ENCODE measurements at places on chromosomes 4 and X. TPM values are rescaled to one million over a fixed set of nuclear protein-coding genes. Genes with fewer than 3 reads are reported as not detected.

Gene STARD8
- 43.1 TPM for total RNA-seq

Gene TEX13D
- total RNA-seq: not detected

Gene NALF2
- not detected for total RNA-seq

- DNase-seq: no peak
Observed at GRCh38 chr4:7978907-7979651, 39.4 kb upstream of the AFAP1 start.

DNA sequence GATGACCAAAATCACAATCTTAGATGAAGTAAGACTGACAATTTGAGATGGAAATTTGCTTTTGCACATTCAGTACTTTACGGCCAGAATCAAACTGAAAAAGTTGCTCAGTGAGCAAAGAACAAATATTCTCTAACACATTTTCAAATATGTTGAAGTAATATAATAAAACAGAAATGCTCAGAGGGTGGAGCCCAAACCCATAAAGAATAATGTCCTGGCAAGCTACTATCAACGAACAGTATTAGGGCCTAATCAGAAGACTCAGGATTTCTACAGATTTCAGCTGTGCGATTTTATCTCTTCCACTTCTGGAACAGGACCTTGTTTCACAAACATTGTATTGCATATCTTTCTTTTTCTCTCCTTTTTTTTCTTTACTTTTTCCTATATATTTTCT lies 505.0 kb downstream of the TECRL start:
- DNase-seq: no peak

DNA sequence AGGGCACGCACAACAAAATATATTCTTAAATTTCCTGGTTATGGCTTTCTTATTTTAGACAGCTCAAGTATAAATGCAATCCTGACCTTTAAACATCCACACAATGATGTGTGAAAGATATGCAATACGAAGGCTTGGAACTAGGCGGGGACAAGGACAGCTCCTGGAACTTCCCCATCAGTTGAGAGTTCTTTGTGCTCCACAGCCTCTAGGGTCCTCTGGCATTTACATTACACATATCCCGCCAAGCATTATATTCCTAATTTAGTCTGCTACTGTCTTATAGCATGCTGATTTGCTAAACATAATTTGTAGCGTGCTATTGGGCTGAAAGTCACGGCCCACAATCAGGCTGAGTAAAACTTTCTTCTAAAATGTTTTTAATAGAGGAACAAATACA lies 74.4 kb downstream of the FTHL17 start:
- DNase-seq: no peak

Gene ADH1A
- not detected for total RNA-seq

DNA sequence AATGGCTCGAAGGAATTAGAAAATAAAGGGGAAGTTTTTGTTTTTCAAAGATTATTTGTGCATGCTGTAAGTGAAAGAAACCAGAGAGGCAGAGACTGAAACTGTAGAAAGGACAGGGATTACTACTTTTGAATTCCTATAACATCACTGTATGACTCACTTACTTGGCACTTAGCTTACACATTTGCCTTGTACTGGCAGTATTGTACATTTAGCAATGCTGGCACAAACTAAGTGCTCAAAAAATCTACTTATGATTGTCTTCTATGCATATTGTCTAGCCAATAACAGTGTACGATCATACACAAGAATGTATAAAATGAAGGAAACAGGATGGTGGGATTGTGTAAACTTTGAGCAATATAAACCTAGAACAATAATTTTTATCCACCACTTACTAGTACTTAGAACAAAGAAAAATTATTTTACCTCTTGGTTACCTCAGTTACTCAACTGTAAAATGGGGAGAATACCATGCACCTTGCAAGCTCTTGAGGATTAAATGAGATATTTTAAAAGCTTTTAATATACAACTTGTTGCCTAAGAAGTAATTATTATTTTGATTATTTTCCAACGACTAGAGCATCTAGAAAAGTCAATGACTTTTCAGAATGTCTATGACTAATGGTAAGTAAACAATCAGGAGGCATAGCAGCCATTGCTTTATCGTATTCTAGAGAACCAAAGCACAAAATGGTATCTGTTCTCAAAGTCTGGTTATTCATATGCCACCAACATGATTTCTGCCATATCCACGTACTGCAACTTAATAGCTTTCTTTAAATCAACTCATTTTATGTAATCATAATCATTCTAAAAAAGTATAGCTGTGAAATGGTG lies 4.7 kb downstream of the FAM120C start:
- DNase-seq: no peak

- DNase-seq: no peak
Observed at GRCh38 chr4:31045151-31045550, 325.0 kb downstream of the PCDH7 start.

GRCh38 chr4:52201715-52202114 lies 150.6 kb downstream of the SPATA18 start:
- DNase-seq: no peak

Gene ZNF711
- total RNA-seq: 1.2 TPM

DNA sequence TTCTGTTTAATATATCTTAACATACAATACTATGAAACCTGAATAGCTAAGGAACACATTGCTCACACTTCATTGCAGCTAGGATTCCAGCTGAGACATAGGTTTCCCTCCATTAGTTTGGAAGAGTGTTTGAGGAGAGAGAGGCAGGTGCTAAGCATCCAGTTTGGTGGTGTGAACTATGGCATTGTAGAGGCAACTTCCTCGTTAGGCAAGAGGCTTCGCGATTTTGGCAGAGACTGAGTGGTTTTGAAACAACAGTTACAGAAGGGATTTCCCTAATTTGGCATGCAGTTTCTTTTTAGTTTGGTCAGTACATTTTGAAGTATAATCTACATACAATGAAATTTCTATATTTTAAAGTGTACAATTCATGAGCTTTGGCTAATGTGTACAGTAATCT lies 117.1 kb upstream of the BMP3 start:
- no peak for DNase-seq

- DNase-seq: no peak
Observed at GRCh38 chr4:22978656-22979055, 285.9 kb downstream of the GBA3 start.

Gene ZMYM3
- total RNA-seq: 32.5 TPM

GRCh38 chr4:83282049-83282535 lies 2.5 kb downstream of the COQ2 start:
- no peak for DNase-seq

DNA sequence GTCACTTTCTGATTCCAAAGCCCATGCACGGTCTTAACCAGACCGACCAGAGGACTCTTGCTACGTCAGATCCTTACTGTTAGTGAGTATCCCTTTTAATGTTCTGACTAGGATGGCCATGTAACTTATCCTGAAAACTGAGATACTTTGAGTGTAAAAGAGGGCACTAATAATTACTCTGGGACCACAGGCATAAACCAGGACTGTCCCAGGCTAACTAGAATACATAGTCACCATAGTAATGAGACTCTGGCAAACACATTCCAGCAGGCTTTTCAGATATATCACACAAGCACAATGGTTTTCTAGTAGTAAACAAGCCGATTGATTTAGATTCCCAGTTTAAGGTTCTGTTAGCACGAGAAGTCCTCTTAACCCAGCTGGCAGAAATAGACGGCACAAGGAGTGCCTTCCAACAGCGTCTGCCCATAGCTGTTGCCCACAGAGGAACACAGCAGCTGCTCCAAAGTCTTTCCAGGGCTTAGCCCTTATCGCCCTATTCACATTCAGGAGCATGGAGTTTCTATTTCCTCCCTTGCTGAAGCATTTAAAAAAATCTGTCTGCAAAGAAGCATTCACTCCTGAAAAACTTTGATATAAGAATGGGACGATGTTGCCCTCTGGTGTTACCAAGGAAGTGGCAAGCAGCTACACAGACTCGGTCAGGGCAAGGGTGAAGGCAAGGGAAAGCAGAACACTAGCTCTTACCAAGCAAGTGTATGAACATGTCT lies 92.4 kb downstream of the CXCL13 start:
- DNase-seq: no peak

- DNase-seq: no peak
Observed at GRCh38 chrX:152155766-152156310, 17.5 kb upstream of the MAGEA10 start.

DNA sequence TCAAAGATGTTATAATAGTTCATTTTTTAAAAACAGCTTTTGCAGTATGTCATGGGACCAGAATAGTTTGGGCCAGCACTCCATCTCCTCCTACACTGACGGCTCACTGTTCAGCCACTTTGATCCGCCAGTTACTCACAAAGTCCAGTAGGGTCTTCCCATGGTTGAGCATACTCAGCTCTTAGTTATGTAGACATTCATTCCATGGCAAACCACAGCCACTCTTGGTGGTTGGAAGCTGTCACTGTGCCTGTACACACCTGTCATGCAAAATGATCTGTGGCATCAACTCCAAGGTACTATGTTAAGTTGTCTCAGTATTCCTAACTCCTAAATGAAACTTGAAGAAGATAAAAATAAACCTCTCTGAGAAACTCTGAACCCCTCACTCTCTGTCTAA lies 127.2 kb downstream of the NR3C2 start:
- no peak for DNase-seq

- DNase-seq: no peak
Observed at GRCh38 chr4:1539859-1540600, 133.8 kb upstream of the NKX1-1 start.

GRCh38 chr4:19375931-19376330 lies 875.8 kb upstream of the SLIT2 start:
- no peak for DNase-seq

Gene PRKG2
- 6.8 TPM for total RNA-seq

Gene NLGN3
- not detected for total RNA-seq
